ENCODE measurements at places on chromosomes 7 and 10.

- no peak for DNase-seq
Measured at GRCh38 chr7:128400566-128400965, 9.2 kb downstream of the IMPDH1 start.

DNA sequence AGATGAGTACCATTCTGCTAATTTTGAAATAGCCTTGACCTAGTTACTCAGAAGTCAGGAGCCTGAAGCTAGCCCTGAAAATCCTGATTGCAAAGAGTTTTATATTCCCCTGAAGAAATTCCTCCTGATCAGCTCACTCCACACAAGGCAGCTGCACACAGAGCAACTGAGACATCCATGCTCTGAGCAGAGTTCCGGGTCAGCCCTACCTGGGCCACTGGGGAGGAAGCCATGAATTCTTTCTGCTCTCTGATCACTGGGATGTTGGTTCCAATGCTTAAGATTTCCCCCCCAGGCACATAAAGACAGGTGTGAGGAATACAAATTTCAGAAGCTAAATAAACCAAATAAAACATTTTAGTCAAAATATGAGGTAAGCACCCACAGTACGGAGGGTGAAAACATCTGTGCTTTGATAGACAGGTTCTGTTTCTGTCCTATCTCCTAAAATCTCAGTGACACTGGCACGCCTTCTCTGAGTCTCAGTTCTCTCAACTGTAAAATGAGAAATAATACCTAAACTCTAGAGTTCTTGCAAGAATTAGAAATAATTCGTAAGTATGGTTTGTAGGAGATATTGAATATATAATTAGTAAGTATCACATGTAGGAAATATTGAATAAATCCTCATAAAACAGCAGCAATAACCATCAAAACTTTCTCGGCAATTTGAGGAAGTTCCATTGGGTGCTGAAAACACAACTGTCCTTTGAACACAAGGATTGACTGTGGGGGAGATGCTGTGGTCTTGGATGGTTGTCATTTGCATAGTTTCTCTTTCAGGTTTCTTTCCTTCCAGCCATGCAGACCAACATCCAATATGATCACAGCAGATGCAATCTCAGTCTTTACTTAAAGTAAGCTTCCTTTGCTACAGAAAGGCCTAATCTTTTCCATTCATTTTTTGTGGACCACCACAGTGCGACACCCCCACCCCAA lies 133.0 kb upstream of the TNS3 start:
- DNase-seq, result no peak

GRCh38 chr7:35792472-35792871 lies 8.4 kb upstream of the SEPTIN7 start:
- DNase-seq, result no peak

- peak; percentile 61 for DNase-seq
Measured at GRCh38 chr7:78095549-78095948, 297.0 kb downstream of the PHTF2 start.

DNA sequence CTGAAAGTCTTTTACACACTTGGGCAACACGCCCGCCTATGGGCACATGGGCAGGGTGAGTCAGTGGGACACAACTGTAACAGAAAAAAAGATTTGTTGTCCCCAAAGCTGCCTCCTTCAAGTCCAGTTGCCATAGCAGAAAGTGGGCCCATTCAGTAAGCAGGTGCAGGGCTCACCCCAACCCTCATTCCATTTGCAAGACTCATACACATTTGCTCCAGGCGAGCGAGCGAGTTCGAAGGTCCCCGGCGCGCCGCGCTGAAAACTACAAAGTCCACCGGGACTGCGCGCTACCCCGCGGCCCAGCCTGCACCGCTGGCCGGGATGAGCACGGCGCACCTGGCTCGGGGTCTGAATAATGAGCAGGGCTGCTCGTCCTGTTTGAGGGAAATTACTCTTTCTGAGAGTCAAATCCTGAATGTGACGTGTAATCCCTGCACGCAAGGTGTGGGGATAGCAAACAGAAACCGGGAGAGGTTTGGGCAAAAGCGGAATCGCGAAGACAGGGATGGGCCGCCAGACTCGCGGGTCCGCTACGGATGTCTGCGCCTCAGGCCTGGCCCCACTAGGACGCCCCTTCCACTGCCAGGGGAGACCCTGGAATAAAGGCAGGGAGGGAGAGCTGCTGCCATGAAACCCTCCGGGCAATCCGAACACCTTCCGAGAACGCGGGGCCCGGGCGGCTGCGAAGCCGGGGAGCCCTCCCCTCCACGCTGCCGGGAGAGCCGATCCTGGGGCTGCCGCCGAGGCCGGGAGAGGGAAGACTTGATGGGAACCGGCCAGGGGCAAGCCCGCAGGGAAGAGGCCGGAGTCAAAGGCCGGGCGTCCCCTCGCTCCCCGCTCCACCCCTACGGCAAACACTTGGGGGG lies 982 bp downstream of the COBL start:
- no peak for DNase-seq

GRCh38 chr7:69898189-69898588 lies 299.9 kb downstream of the AUTS2 start:
- DNase-seq, result no peak

- DNase-seq, result no peak
Measured at GRCh38 chr10:17954861-17955260, 3.1 kb downstream of the SLC39A12 start.

DNA sequence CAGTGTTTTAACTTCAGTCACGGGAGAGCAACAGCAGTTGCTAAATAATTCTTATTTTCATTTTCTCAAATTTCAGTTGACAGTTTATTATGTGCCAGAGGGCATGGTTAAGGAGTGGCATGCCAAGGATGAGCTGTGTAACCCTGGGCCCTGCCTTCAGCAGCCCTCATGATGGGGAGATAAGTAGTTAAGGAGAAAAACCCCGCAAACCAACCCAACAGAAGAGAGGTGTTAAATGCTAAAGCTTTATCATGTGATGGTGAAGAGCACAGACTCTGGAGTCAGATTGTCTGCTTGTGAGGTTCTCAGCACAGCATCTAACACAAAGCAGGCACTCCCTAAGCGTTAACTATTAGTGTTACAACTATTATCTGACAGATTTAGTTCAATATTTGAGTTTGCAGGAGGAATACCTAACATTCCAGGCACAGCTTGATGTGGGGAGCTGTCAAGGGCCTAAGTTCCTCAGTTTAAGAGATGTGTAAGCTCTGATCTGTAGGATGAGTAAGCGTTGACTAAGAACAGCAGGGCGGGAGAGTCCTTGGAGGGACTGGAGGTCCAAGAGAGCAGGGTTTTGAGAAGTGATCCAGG lies 29.6 kb downstream of the STAM start:
- DNase-seq, result peak; percentile 76

- no peak for DNase-seq
Measured at GRCh38 chr10:110525349-110526260, 27.9 kb downstream of the DUSP5 start.

DNA sequence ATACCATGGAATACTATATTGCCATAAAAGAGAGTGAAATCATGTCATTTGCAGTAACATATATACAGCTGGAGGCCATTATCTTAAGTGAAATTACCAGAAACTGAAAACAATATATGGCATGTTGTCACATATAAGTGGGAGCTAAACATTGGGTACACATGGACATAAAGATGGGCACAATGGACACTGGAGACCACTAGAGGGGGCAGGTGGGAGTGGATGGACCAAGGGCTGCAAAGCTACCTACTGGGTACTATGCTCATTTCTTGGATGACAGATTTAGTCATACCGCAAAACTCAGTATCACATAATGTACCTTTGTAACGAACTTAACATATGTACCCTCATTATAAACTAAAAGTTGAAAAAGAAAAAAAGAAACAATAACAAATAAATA lies 1167.6 kb downstream of the NXPH1 start:
- DNase-seq, result no peak

DNA sequence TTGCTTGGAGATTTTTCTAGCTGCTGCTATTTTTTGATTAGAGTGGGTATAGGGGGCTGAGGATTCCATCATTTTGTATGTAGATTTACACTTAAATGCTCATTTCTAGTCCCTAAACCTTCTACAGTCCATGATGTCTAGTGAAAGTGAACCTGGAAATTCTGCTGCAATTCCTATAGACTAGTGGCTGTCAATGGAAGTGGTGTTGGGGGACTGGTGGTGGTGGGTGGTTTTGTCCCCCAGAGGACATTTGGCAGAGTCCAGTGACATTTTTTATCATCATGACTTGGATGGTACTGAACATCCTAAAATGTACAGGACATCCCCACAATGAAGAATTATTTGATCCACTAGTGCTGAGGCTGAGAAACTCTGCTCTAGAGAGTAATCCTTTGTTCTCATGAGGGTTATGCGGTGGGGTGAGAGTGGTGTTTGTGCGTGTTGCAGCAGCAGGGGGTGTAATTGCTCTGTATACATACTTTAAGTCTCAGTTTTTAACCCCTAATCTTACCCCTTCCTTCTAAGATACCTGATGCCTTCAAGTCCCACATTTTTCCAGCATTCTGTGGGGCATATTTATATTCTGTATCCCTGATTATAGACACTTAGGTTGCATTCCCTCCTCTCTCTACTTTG lies 35.0 kb downstream of the KIF11 start:
- no peak for DNase-seq

- no peak for DNase-seq
Measured at GRCh38 chr7:7577888-7578287, 11.2 kb downstream of the MIOS start.

GRCh38 chr7:111763221-111763801 lies 201.0 kb upstream of the IMMP2L start:
- DNase-seq, result peak; percentile 29

DNA sequence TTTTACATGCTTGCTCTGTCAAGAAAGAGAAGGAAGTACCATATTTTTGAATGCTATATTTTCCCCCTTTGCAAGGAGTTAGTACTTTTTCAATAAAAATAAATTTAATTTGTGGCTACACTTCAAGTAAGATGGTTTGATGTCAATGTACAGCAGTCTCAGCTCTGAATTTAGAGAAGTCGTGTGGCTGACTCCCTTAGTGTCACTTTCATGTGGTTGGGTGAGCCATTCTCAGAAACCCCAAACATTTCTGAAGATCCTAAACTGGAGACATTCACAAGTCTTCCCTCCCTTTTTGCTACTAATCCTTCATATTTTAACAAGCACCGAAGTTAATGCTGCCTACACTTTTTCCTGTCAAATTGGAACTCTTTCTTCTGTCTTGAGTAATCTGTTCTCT lies 244.4 kb downstream of the DYNC1I1 start:
- DNase-seq, result no peak

DNA sequence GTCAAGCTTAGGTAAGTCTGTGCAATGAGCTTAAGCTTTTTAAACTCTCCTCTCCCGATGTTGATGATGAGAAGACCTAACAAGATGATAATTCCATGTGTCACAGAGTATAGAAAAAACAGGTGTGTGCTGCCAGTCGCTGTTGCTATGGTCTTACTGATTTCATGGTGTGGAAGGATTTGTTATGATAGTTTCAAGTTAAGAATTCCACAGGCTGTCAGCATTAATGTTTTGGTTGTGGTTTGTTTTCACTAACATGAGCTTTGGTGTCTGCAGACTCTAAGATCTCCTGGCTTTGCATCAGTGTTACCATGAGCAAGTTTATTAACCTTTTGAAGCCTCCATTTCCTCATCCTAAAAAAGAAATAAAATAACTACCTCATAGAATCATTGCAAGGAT lies 123.7 kb downstream of the NSUN6 start:
- DNase-seq, result no peak

DNA sequence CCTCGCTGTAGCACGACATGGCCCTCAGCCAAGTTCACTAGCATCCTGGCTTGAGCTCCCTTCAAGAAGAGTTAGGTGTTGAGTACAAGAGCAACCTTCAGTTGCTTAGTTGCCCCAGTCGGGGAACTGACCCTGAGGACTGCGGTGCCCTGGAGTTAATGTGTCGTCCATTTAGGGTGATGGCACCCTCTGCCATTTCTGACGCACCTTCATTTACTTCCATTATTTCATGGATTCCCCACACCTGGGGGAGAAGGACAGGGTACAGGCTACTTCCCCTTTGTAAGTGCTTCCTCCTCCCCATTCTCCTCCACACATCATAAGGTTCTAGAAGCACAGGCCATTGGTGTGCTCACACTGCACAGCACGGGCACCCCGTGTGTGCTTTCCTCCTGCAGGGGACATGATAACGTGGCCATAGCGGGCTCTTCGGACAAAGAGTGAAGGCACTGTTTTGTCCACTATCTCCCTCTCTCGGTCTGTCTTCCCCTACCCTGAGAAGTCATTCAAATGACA lies 1.8 kb downstream of the ALOX5 start:
- DNase-seq, result no peak

- no peak for DNase-seq
Measured at GRCh38 chr10:49361178-49361554, 34.7 kb downstream of the DRGX start.

GRCh38 chr7:90621125-90621746 lies 25.1 kb downstream of the CDK14 start:
- DNase-seq, result no peak

DNA sequence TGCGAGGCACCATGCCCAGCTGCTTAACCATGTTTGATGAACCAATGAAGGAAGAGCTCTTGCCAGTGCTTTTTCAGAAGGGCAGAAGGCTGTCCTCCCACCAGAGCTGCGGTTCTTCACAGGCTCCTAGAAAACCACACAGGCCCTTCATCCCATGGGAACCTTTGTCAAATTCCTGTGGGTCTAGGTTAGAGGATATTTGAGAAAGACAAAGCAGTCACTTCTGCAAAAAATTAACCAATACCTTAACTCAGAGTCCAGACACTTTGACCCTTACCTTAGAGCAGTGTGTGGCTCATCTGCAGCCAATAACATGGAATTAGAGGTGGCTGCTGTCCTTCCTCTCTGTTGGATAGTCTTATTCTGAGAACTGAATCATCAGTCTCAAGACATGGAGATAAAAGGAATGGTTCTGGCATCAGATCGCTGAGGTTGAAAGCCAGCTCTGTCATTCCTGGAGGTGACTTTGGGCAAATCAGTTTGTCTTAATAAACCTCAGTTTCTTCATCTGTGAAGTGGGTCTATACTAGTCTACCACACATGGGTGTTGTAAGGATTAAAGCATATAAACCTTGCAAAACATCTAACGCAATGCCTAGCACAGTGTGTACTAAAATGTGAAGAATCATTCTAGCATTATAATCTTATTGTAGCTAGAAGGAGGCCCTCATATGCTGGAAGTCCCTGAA lies 65.1 kb upstream of the PIP4K2A start:
- DNase-seq, result no peak

DNA sequence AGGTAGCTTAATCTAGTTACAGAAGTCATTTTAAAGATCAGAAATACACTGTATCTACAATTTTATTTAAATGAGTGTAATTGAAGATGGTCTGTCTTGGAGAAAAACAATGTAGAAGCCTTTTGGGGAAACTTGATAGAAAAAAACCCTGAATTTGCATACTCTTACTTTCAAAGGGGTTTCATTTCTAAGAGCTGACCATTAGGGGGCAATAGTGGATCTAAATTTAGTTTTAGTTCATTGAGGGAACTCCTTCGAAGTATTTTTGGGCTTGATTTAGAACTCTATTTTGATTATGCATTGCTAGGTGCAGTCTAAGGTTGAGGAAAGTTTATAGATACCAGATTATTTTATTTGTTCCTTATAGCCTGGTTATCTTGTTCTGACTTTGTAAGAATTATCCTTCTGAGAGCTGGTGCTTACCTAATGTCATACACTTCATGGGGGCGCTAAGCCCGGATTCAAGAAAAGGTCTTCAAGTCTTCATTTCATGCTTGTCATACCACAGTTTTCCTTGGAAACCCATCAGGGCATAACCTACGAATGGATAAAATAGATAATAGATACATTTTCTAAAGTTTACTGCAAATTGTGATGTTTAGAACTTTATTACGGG lies 69.1 kb upstream of the MXI1 start:
- DNase-seq, result peak; percentile 35

- no peak for DNase-seq
Measured at GRCh38 chr10:49655099-49655498, 24.4 kb upstream of the C10orf53 start.

Measured in AG09309 (cell line).